ENCODE measurements at places on chromosomes 5 and 9.

DNA sequence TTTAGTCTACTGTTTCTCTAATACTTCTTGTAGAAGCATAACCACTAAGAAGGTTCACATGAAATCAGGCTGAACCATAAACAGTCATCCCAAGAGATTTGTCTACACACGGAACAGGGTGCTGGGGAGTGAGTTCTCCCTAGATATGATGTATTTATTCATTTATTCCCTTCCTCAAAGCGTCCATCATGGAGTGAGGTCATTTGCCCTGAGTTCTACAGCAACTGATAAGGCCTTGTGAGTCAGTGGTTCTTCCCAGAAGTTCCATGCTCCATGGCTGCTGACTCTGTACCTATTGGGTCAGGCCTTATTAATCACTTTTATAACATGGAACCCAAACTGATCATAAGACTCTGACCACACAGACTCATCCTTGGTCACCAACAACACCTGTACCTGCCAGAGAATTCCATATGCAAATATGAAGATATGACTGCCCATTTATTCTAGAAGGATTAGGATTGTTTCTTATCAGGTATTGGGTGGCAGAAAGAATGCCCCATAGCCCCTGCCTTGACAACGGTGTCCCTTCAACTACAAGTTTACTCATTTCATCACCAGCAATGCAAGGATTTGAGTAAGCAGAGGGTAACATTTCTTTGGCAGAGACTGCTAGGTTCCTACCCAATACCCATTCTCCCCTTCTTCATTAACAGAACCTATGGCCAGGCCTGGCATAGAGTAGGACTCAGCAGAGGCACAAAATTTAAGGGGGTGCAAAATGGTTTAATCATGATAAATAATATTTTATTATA lies 118.1 kb downstream of the LHFPL2 start:
- no peaks in the 10 kb centered on the region for H3K27me3 ChIP-seq
- H3K36me3 ChIP-seq, result no peaks in the 10 kb centered on the region
- no peaks in the 10 kb centered on the region for H3K4me1 ChIP-seq
- DNase-seq, result no peak

- H3K36me3 ChIP-seq, result no peaks in the 10 kb centered on the region
- no peaks in the 10 kb centered on the region for H3K4me1 ChIP-seq
- peaks cover 4% of the 10 kb centered on the region for H3K27me3 ChIP-seq
- H3K4me3 ChIP-seq, result no peak overlapping the region
Observed at GRCh38 chr9:18441261-18441660, 32.7 kb upstream of the ADAMTSL1 start.

DNA sequence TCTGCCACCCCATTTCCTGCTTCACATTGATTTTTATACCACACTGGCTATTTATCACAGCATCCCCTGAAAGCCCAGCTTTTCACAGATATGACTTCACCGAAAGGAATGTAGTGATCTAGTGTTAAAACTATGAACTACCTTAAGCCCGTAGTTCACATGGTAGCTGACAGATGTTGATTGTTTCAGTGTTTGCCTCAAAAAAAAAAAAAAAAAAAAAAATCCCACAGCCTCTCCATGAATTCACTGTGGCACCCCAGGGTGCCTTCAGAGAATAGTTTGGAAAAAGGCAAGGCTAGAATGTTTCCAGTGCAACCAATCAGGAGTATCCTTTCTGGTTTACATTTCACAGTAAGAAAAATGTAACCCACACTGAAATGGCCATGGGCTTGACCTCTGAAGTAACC lies 37.1 kb downstream of the GLIS3 start:
- H3K36me3 ChIP-seq, result no peaks in the 10 kb centered on the region
- H3K4me3 ChIP-seq, result no peak overlapping the region
- DNase-seq, result no peak
- H3K27me3 ChIP-seq, result no peaks in the 10 kb centered on the region

DNA sequence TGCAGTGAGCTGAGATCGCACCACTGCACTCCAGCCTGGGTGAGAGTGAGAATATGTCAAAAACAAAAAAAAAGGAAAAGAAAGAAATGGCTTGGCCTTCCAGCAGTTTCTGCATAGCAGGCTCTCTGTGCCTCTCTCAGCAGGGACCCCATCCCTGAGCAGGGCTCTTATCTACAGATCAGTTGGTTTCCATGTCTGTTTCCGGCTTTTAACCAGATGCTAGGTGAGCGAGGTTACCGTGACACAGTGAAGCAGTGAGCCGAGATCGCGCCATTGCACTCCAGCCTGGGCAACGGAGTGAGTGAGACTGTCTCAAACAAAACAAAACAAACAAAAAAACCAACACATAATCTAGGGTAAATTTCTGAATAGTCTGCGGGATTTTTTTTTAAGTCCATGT lies 51.4 kb downstream of the COL5A1 start:
- H3K27me3 ChIP-seq, result no peaks in the 10 kb centered on the region
- no peaks in the 10 kb centered on the region for H3K4me1 ChIP-seq
- H3K27ac ChIP-seq, result no peak overlapping the region
- H3K36me3 ChIP-seq, result no peaks in the 10 kb centered on the region

- H3K4me3 ChIP-seq, result no peak overlapping the region
- no peaks in the 10 kb centered on the region for H3K4me1 ChIP-seq
- H3K27me3 ChIP-seq, result no peaks in the 10 kb centered on the region
Observed at GRCh38 chr5:120808606-120809005, 344.5 kb downstream of the PRR16 start.

DNA sequence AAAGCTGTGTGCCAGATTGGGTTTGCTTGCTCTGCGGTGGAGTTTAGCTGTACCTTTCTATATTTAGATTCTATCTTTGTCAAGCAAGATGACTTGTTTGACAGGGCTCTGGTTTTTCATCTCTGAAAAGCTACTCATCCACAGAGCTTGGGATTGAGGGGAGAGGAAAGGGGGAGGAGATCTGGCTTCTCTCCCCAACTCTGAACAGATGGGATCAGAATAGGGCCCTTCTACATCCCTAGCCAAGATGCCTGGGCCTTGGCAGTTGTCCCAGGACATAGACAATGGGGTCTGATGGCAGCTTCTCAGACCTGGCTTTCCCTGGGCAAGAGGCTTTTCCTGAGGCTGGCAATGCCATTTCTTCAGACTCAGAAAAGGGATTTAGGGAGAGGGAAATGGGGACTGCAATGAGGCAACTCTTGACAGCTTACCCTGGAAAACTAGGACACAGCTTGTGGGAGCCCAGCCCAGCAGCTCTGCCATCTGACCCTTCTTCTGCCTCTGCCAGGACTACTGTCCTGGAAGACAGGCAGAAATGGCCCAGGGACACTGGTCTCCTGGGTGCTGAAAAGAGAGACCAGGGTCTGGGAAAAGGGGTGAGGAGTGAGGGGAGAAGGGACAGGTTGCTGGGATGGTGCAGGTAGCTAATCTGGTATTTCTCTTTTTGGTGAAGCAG lies 50.2 kb upstream of the ASTN2 start:
- H3K36me3 ChIP-seq, result no peaks in the 10 kb centered on the region
- no peaks in the 10 kb centered on the region for H3K27me3 ChIP-seq
- no peak overlapping the region for H3K4me3 ChIP-seq

DNA sequence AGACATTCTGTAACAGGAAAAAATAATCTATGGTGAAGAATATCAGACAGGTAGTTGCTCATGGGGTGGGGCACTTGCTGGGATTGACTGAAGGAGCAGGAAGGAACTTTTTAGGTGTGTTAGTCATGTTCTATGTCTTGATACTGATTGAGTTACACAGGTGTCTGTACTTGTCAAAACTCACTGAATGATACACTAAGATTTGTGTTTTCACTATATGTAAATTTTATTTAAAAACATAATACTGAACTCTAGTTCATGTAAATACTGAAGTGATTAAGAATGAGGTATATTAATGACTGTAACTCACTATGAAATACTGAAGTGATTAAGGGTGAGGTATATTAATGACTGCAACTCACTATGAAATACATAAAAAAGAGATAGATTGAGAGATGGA lies 28.5 kb downstream of the IL6ST start:
- H3K27me3 ChIP-seq, result no peaks in the 10 kb centered on the region
- no peak overlapping the region for H3K27ac ChIP-seq
- no peaks in the 10 kb centered on the region for H3K4me1 ChIP-seq

GRCh38 chr5:96641368-96642280 lies 20.6 kb upstream of the CAST start:
- H3K27me3 ChIP-seq, result no peaks in the 10 kb centered on the region
- no peak overlapping the region for H3K4me3 ChIP-seq
- H3K4me1 ChIP-seq, result no peaks in the 10 kb centered on the region
- no peak for DNase-seq

GRCh38 chr5:129593525-129593924 lies 133.4 kb downstream of the ADAMTS19 start:
- no peaks in the 10 kb centered on the region for H3K36me3 ChIP-seq
- no peak for DNase-seq
- H3K4me3 ChIP-seq, result no peak overlapping the region
- no peak overlapping the region for H3K27ac ChIP-seq
- no peaks in the 10 kb centered on the region for H3K4me1 ChIP-seq

GRCh38 chr9:19922476-19923118 lies 133.8 kb upstream of the SLC24A2 start:
- H3K4me1 ChIP-seq, result peaks cover 6% of the 10 kb centered on the region
- DNase-seq, result no peak
- H3K27ac ChIP-seq, result no peak overlapping the region
- no peak overlapping the region for H3K4me3 ChIP-seq
- peaks cover 3% of the 10 kb centered on the region for H3K27me3 ChIP-seq
- H3K36me3 ChIP-seq, result no peaks in the 10 kb centered on the region

DNA sequence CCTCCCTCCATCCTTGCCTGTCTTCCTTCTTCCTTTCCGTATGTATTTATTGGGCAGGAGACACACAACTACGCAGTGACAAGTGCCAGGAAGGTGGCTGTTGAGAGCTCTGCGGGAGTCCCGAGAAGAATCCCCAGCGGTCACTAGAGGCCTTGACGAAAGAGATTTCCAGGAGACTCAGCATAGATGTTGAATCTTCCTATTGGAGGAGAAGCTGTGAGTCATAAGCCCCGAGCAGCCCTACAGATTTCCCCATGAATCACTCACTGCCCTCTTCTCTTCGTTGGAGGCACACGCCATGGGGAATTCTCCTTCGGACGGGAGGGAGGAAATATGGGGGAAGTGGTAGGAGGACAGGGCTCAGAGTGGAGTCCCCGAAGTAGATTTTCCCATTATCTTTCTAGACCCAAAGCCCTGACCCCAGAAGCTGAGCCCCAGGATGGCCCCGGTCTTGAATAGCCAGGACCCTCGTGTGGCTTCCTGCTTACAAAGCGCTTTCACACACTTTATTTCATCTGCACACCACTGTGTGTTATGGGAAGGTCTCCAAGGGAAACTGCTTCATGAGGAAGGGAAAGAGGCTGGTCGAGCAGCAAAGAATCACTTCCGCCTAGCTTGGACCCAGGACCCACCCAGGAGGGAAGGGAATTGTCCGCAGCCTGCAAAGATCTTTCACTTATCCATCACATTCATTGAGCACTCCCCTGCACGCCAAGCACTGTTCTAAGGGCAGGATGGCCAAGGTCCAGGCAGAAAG lies 12.7 kb downstream of the DUSP1 start:
- H3K4me1 ChIP-seq, result no peaks in the 10 kb centered on the region
- no peak overlapping the region for H3K27ac ChIP-seq
- H3K36me3 ChIP-seq, result no peaks in the 10 kb centered on the region

GRCh38 chr9:100774962-100775361 lies 197.1 kb downstream of the CAVIN4 start:
- no peak overlapping the region for H3K27ac ChIP-seq
- H3K27me3 ChIP-seq, result no peaks in the 10 kb centered on the region
- no peaks in the 10 kb centered on the region for H3K36me3 ChIP-seq
- no peaks in the 10 kb centered on the region for H3K4me1 ChIP-seq

DNA sequence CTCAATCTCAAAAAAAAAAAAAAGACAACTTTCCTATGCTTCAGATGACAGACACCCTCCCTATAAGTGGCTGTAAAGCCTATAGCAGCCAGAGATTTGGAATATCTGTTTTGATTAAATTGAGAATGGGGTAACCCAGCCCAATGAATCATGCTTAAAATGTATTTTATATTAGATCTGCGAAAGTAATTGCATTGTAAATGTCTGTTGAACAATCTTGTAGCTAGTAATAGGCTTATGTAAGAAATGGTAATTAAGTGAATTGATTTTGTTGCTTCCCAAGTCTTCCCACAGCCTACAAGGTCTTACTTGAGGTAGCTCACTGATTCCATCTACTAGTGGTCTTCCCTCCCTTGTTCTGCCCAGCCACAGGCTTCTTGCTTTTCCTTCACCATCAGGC lies 590.7 kb downstream of the ACTL7B start:
- H3K36me3 ChIP-seq, result no peaks in the 10 kb centered on the region
- H3K4me3 ChIP-seq, result no peak overlapping the region
- no peaks in the 10 kb centered on the region for H3K27me3 ChIP-seq
- H3K4me1 ChIP-seq, result no peaks in the 10 kb centered on the region
- H3K27ac ChIP-seq, result no peak overlapping the region

DNA sequence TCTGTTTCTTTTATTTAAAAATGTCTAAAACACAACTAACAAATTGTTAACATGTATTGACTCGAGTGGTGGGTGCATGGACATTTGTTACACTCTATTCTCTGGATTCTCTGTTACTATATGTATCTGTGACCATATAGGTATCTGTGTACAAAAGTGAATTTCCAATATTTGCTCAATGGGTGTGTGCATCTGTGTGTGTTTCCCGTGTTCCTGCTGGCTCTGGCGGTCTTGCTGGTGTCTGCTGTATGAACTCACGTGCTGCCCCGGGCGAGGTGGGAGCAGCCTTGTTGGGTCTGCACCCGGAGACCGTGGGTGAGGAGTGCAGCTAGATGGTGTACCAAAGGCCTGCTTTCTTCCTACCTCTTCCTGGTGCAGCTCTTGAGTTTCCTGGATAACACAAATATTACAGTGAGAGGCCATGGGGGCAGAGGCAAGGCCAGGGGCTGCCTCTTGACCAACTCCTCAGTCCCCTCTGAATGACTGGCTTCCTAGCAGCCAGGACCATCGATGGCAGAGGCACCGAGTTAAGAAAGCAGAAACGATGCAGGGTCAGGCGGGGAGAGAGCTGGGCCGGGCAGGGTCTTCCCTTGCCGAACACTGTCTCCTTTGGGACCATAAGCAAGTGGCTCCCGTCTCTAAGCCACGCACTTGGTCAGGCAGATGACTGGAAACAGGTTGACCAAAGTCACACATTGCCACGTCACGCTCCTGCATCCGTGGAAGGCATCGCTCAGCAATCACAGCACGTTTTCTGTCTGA lies 49.5 kb downstream of the LHX2 start:
- no peaks in the 10 kb centered on the region for H3K36me3 ChIP-seq
- DNase-seq, result no peak
- H3K4me1 ChIP-seq, result no peaks in the 10 kb centered on the region
- no peak overlapping the region for H3K27ac ChIP-seq
- peaks cover 5% of the 10 kb centered on the region for H3K27me3 ChIP-seq

DNA sequence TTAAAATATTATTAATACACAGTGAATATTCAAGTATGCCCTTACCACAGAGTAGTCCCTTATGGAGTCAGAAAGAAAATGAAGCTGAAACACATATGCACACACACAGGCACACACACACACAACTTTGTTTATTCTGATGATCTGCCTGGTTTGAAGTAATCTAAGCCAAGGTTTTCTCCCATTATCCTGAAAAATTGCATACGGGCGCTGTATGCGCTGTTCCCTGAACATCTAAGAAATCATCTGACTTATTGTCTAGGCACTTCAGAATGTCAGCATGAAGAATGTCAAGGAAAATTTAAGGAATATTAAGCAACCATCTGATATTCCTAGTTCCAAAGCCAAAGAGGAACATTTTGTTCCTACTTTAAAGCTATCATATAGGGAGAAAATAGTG lies 147.1 kb upstream of the SLC30A5 start:
- H3K4me1 ChIP-seq, result no peaks in the 10 kb centered on the region
- H3K36me3 ChIP-seq, result no peaks in the 10 kb centered on the region
- DNase-seq, result no peak
- H3K27me3 ChIP-seq, result no peaks in the 10 kb centered on the region
- H3K4me3 ChIP-seq, result no peak overlapping the region

GRCh38 chr9:137034709-137035506 lies 3.0 kb upstream of the FUT7 start:
- peak overlapping the region; percentile 69 for H3K27ac ChIP-seq
- DNase-seq, result peak; percentile 96
- no peaks in the 10 kb centered on the region for H3K27me3 ChIP-seq
- H3K4me1 ChIP-seq, result peaks cover 59% of the 10 kb centered on the region
- peak overlapping the region; percentile 9 for H3K4me3 ChIP-seq
